ENCODE measurements at places on chromosomes 11 and 22.

GRCh38 chr11:88418508-88418907 is 81.0 kb upstream of the CTSC start:
- no peak for DNase-seq

GRCh38 chr22:33572086-33572485 is 348.2 kb downstream of the LARGE1 start:
- DNase-seq: no peak

GRCh38 chr11:87299041-87299481 is 261.3 kb downstream of the TMEM135 start:
- DNase-seq: no peak

- no peak for DNase-seq
Observed at GRCh38 chr11:19323502-19323901, 82.8 kb upstream of the E2F8 start.

GRCh38 chr11:59145534-59145933 is 2.9 kb downstream of the FAM111A start:
- peak; percentile 31 for DNase-seq

DNA sequence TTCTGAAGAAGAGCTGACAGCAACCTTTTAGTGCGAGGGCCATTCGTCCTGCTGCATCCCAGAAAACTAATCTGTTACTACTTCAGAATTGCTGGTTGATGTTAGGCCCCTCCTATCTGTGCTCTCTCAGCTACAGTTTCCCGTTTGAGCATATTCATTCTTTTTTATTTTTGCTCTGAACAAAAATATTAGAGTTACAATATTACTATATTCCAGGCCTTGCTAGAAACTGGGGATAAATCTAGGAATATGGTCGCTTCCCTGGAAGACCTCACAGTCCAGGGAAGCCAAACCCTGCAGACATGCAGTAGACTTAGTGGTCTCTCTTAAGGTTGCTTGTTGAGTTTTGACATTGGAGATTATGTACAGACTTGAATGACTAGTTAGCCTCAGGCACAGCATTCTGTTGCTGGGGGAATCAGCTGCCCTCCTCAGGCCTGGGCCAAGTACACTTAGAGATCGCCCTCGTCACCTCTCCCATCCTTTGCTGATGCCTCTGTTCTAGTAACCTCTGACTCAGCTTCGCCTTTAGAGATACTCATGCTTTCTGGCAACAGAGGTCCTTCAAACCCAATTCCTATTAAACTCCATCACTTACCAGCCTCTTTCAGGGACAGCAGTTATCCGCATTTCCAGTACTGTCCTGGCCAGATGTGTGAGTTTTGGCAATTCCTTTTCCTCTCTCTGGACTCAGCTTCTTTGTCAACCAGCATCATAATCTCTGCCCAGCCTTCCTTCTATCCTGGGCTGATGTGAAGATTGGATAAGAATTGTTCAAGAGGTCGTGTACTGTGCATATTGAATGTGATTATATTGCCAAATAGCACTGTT is 698 bp upstream of the ANAPC15 start:
- DNase-seq: no peak

- DNase-seq: no peak
Observed at GRCh38 chr11:71581826-71582225, 849 bp downstream of the KRTAP5-11 start.

GRCh38 chr11:84886344-84886743 is 740.8 kb downstream of the DLG2 start:
- peak; percentile 23 for DNase-seq

- DNase-seq: no peak
Observed at GRCh38 chr11:24759742-24760141, 262.9 kb downstream of the LUZP2 start.

GRCh38 chr11:95059046-95059445 is 7.7 kb upstream of the SRSF8 start:
- DNase-seq: no peak

DNA sequence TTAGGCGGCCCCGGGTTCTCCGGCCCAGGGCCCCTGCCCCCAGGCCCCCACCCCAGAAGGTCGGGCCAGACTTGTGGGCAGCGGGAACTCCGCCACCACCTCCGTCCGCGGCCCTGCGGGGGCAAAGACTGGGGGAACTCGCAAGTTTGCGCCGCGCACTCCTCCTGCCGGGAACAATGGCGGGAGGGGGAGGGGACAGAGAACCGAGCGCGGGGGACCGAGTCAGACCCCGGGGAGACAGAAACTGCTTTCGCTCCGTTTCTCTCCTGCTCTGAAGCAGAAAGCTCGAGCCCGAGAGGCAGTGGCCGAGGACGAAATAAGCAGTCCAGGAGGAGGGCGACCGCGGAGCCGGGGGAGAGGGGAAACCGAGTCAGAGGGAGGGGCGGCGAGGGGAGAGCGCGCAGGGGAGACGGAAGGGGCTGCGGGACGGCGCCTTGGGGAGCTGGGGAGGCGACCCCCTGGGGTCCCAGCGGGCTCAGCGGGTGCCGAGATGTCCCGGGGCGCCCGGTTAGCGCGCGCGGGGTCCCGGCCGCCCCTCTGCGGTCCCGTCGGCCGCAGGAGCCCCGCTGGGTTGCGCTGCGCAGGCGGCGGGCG is 555 bp downstream of the TP53I11 start:
- DNase-seq: no peak

- DNase-seq: peak; percentile 22
Observed at GRCh38 chr11:93570759-93571413, 27.7 kb upstream of the SMCO4 start.

GRCh38 chr22:43001271-43002201 is 13.4 kb downstream of the PACSIN2 start:
- DNase-seq: no peak

DNA sequence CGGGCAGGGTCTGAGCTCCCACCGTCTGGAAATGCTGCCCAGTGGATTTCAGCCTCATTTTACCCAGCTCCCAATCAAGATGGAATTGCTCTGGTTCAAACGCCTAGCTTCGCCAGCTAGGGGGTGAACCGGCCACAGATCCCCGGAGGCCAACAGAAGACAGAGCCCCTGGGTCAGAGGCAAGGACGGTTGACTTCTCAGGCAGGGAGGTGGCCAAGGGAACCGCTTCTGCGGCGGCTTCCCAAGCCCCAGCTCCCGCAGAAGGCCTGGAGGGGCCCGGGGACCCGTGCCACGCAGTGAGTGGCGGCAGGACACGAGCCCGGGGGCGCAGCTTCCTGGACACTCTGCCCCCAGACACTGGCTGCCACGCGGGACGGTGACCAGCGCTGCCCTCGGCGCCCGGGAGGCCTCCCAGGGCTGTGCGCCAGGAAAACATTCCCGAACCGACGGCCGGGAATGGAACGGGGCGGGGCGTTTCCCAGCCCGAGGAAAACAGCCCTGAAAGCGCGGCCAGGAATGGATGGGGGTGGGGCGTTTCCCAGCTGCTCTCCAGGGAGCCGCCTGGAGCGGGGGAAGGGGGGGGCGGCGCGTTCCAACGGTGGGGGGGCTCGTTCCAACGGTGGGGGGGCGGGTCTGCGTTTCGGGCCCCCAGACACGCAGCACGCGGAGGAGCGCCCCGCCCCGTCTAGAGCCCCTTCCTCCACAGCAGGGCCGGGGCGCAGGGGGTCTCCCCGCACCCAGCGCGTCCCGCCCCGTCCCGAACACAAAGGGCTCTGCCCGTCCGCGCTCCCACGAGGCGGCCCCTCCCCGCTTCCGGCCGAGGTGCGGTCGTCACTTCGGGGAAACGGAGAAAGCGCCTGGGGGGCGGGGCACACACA is 13.5 kb upstream of the B4GALNT4 start:
- peak; percentile 77 for DNase-seq

DNA sequence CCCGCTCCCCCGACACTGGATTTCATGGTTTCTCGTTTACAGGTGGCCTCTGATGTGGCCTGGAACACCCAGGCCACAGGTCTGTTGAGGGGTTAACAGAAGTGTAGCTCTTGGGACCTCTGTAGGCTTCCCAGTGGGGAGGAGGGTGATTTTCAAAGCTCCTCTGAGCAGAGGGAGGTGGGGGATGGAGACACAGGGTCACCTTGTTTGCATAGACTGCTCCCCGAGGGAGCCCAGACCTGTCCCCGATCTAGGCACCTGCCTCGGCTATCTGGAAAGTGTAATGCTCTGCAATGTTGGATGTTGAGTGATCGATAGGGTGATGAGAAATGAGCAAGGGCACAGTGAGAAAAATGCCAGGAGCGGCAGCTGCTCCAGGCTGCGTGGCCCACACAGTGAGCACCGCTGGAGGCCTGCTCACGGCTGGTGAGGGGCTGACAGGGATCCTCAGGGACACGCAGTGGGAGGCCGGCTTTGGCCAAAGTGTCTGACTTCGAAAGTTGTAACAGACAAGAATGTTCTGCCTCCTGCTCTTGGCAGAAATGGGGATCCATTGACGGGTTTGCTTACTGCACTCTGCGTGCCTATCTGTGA is 594.1 kb downstream of the BRD1 start:
- DNase-seq: no peak

DNA sequence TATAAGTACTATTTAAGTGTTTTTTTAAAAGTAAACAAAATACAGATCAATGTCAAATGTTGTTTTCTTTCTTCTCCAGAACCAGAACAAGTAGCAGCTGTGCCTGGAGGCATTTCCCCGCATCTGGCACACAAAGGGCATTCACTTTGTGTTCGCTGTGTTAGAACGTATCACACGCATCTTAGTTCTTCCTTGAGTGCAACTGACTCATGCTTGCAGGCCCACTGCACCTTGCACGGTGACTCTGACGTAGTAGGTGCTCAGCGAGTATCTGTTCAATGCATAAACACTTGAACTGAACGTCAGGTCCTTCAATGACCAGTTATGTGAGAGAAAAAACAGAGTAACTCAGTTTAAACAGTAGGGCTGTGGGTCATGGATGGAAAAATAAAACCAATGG is 3.5 kb downstream of the IFT27 start:
- no peak for DNase-seq

GRCh38 chr11:122931510-122931909 is 49.0 kb downstream of the JHY start:
- DNase-seq: no peak

DNA sequence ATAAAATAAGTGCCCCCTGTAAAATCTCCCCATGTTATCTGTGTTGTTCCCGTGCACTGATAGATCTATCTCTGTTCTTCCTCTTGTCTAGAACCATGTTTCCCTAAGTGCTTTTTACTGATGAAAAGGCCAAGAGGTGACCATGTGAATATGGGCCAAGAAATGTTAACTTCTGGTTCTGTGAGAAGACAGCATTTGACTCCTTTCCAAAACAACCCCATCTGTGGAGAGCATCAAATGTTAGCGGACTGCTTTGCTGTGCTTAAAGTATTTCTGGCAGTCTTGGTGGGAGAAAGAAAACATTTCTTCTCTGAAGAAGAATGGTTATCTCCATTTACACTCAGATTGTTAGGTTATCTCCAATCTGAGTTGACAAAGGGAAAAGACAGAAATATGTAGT is 58.6 kb upstream of the GUCY1A2 start:
- no peak for DNase-seq

- no peak for DNase-seq
Observed at GRCh38 chr11:6650980-6651379, 4.6 kb downstream of the DCHS1 start.

DNA sequence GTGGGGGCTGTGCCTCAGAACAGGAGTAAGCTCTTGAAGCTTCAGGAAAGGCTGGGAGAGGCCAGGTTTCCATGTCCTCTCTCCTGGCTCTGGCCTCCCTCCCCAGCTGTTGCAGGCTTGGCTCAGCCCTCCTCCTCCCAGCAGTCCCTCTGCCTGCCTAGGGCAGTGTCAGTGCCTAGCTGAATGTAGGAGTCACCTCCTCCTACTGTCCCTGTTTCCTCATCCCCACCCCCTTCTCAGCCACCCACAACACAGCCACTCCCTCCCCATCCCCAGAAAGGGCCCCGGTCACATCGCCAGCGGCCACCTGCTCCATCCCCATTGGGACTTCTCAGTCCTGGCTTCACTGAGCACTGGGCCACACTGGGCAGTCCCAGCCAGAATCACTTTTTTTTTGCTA is 2.9 kb upstream of the FBLN1 start:
- DNase-seq: no peak

DNA sequence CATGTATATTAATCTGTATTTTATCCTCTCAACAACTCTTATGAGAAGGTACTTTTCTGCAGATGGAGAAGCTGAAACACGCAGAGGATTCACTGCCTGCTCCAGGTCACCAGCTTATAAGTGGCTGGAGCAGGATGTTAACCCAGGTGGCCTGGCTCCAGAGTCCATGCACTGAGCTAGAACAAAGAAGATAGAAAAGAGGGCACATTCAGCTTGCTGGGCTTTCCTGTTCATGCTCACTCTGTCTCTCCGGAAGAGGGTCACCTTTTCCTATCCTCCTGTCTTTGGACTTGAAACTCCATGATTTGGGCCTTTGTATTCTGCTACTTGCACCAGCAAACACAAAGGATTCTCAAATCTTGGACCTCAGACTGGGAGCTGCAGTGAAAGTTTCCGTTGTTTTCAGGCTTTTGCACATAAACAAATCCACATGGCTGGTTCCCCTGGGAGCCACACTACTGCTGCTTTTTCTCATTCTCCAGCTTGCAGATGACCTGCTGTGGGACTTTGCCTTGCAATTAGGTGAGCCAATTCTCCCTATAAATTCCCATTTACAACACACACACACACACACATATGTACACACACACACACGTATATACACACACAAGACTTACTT is 117.3 kb upstream of the GRK3 start:
- no peak for DNase-seq

DNA sequence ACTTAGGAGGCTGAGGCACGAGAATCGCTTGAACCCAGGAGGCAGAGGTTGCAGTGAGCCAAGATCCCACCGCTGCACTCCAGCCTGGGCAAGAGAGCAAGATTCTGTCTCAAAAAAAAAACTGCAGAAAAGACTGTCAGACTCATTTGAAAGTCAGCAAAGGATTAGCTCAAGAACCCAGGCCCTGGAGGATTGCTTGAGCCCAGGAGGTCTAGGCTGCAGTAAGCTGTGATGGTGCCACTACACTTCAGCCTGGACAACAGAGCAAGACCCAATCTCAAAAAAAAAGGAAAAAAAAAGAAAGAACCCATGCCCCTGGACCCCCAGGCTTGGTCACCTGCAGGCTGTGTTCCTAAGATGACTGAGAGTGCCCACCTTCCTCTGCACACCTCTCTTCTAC is 16.2 kb downstream of the LIF start:
- no peak for DNase-seq

DNA sequence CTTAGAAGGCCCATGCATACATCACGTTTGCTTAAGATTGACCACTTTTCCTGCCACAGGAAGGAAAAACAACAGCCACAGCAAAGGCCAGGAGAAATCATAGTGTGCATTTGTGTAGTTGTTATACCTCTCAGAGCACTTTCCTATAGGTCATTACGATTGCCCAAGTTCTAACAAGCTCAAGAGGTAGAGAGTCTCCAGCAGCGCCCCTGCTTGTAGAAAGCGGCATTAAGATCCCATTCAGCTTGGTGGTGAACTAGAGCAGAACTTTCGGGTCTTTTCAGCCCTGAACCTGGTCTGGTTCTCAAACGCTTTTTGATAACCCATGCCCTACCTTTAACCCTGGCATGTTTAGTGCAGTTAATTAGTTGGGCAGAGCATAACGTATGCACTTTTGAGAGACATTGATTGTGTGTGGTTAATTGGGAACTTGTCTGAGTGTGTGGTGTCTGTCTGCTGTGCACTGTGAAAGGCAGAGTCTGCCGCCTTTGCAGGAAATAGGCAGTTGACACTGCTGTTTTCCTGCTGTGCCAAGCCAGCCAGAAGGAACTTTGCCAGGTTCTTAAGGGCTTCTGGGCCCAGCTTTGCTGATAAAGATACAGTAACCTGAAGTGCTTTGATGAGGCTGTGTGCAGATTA is 109.9 kb upstream of the CLMP start:
- DNase-seq: no peak

GRCh38 chr22:24466716-24467328 is 28.3 kb upstream of the UPB1 start:
- peak; percentile 39 for DNase-seq

All from kidney glomerular epithelial cell (primary cell).